ENCODE measurements at places on chromosomes 16 and 17.
A peak's percentile ranks its signal among the peaks of the same experiment; 100 is the strongest.

- DNase-seq = no peak
Observed at GRCh38 chr17:82247182-82247823, 18.5 kb downstream of the SLC16A3 start.

- no peak for DNase-seq
Observed at GRCh38 chr17:34988644-34989043, 8.3 kb downstream of the LIG3 start.

DNA sequence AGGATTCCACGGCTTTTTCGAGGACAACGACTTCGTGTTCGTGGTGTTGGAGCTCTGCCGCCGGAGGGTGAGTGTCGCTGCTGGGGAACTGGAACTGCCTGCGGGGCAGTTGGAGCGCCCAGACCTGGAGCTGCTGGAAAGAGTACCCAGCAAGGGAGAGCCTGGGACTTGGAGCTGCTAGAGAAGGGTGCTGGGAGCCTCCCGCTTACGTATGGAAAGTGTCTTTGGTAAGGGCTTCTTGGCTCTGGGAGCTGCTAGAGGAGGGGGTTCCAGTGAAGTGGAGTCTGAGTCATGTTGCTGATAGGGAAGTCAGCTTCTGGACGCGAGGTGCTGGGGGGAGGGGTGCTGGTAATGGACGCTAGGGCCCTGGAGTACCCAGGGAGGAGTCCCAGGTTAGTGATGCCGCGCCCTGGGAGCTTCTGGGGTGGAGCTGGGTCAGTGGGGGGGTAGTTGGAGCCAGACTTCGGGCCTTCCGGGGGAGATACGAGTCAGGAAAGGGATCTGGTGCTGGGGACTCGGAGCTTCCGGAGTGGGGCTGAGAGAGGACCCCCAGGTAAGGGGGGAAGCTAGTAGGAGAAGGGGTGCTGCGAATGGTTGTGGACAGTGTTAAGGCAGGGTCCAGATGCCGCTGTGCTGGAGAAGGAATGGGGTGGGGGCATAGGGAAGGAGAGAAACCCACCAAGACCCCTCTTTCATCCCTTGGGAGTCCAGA lies 741 bp downstream of the PLK1 start:
- no peak for DNase-seq

DNA sequence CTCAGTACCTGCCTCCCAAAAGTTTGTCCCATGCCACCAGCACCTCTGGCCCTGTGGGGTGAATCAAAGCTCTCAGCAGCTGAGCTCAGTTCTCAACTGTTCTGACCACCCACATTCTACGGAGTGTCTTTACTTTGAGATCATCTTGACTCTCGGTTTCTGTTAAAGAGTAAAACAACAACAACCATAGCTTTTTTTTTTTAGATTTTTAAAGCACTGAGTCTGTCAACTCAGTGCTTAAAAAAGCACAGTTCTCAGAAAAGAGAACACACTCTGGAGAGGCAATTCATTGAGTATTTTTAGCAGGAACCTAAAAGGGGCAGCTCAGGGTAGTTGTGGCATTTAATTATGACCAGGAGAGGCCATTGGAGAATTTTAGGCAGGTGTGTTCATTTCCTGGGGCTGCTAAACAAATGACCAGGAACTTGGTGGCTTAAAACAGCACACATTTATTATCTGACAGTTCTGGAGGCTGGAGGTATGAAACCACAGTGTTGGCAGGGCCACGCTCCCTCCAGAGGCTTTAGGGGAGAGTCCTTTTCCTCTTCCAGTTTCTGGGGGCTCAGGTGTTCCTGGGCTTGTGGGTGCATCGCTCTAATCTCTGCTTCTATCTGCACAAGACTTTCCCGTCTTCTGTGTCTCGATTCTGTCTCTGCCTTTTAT lies 6.7 kb upstream of the WFIKKN2 start:
- no peak for DNase-seq

GRCh38 chr17:4100883-4101756 lies 41.7 kb downstream of the ZZEF1 start:
- DNase-seq = no peak

GRCh38 chr16:46573008-46573833 lies 48.0 kb downstream of the SHCBP1 start:
- no peak for DNase-seq

DNA sequence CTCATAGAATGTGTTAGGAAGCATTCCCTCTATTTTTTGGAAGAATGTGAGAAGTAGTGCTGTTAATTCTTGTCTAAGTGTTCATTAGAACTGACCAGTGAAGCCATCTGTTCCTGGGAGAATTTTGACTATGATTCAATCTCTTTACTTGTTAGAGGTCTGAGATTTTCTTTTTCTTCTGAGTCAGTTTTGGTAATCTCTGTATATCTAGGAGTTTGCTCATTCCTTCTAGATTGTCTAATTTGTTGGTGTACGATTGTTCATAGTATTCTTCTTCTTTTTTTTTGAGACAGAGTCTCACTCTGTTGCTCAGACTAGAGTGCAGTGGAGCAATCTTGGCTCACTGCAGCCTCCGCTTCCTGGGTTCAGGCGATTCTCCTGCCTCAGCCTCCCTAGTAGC lies 20.4 kb downstream of the NFATC3 start:
- no peak for DNase-seq

DNA sequence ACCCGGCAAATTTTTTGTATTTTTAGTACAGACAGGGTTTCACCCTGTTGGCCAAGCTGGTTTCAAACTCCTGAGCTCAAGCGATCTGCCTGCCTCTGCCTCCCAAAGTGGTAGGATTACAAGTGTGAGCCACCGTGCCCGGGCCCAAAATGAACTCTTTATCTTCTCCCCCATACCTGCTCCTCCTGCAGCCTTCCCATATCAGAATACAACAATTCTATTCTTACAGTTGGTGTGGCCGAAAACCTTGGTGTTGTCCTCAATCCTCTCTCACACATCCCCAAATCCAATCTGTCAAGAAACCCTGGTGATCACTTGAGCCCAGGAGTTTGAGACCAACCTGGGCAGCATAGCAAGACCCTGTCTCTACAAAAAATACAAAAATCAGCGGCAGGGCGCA lies 19.5 kb upstream of the SPN start:
- DNase-seq = no peak

DNA sequence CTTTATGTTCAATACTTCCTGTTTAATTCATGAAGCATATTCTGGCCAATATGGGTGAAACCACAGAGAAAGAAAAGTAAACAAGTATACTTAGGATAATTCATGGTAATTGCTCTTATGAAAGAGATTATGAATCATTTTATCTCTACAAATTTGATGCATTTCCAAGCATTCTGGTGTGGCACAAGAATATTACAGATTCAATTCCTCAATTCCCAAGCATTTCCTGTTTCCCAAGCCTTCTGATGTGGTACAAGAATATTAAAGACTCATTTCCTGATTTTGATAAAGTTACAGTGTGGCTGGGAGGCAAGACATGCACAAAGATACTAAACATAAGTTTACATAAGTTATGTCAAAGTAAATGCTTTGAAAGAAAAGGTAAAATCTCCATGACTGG lies 126.1 kb upstream of the NUDT7 start:
- DNase-seq = no peak

DNA sequence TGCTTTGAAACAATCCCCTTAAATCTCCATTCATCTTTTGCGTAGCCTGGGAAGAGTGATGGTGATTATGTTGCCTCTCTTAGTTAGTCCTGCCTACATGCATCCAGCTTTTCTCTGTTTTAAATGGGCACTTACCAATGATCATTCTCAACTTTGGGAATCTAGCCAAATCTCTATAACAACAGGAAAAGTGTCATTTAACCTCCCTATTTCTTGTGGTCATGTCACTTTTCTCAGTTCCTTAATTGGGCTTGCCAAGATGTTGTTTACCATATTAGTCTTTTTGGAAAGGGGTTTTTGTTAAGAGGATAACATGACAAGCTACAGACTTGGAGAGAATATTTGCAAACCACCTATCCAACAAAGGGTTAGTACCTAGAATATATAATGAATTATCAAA lies 15.6 kb upstream of the CLEC10A start:
- no peak for DNase-seq

GRCh38 chr17:68567035-68567434 lies 34.1 kb downstream of the FAM20A start:
- DNase-seq = no peak

- no peak for DNase-seq
Observed at GRCh38 chr16:67256701-67257230, 8.0 kb downstream of the SLC9A5 start.

DNA sequence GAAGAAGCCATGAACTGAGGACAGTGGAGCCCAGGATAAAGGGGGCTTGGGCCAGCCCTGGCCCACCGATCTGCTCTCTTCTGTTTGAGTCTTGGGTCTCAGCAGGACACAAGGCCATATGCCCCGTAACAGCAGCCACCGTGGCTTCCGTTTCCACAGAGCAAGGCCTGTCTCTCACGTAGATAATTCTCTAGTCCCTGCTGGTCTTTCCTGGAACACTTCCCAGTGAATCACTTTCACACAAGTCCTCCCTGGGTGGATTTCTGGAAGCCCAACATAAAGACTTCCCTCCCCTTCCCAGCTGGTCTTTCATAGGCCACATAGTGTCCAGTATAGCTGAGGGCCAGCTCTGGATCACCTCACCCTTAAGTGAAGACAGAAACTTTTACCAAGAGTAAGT lies 19.9 kb upstream of the C16orf78 start:
- DNase-seq = no peak

DNA sequence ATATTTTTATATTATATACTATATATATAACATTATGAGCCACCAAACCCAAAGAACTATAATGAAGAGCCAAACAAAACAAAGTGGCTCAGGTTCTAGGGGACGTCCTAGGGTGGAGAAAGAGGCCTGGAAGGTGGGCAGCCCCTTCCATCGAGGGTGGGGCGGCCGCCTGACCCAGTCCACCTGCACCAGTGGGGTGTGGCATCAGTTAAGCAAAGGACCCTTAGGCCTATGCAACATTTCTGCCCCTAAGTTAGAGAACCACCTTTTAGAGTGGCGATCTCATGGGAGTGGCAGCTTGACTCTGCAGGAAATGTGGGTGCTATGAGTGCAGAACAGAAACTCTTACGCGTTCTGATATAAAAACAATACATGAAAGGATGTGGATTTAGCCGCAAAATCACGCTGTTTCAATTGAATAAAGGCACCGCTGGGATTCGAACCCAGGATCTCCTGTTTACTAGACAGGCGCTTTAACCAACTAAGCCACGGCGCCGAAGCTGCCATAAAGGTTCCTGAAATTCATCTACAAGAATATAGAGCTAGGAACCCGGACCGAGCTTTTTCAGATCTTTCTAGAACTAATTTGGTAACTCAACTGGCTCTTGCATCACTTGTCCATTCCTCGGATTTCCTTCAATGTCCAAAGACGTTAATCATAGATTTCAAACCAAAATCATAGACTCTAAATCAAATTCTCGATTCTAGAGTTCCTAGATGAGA lies 15.6 kb upstream of the AURKB start:
- peak; percentile 74 for DNase-seq

GRCh38 chr17:17884391-17885357 lies 47.9 kb upstream of the SREBF1 start:
- no peak for DNase-seq

GRCh38 chr17:50177476-50177875 lies 11.7 kb downstream of the SGCA start:
- no peak for DNase-seq

DNA sequence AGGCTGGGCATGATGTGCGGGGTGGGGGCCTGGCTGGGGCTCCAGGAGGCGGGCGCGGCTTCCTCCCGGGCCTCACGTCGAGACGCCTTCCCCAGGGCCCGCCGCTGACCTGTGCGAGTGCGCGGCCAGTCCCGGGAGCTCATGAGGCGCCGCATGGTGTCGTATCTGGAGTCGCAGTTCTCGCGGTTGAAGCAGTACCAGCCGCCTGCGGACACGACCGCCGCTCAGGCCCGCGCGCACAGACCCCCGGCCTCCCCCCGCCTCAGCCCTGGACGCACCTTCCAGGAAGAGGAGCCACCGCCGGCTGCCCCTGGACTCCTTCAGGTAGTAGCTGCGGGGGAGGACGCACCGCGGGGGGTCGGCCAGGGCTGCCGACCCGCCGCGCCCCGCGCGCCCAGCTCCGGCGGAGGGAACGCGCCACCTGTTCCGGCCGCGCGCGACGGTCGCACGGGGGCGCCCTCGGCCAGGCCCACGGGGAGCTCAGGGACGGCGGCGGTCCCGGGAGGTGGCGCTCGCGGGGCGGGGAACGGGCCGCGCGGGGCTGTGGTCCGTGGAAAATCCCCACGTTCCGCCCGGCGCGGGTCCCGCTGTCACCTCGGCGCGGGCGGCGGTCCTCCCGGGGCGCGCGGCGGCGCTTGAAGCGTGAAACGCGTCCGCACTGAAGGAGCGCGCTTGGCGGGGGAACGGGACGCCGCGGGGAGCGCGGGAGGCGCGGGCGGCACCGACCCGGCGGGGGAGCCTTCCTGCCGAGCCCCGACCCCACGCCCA lies 1.4 kb downstream of the NOTUM start:
- DNase-seq = peak; percentile 69

- DNase-seq = peak; percentile 65
Observed at GRCh38 chr17:57955183-57955931, at the start of gene CUEDC1. Gene CUEDC1 (minus strand): TSS chr17:57955412. CDS start chr17:57885564, 69,848 bp downstream.
